Breast epithelium (tissue), 4 donors: ENCODE measurements at places on chromosomes 3 and 15.
A peak's percentile ranks its signal among the peaks of the same experiment; 100 is the strongest.

GRCh38 chr15:57525581-57525980, 66.1 kb upstream of the MYZAP start:
- H3K27ac ChIP-seq: no peak overlapping the region
- no peaks in the 10 kb centered on the region for H3K27me3 ChIP-seq
- no peak for DNase-seq
- no peaks in the 10 kb centered on the region for H3K36me3 ChIP-seq
- no peaks in the 10 kb centered on the region for H3K4me1 ChIP-seq
- H3K4me3 ChIP-seq: no peak overlapping the region

GRCh38 chr3:53230789-53231188, 25.0 kb downstream of the TKT start:
- H3K27ac ChIP-seq: no peak overlapping the region
- no peaks in the 10 kb centered on the region for H3K4me1 ChIP-seq
- DNase-seq: no peak

GRCh38 chr15:98397419-98397818, 250.9 kb upstream of the IGF1R start:
- H3K36me3 ChIP-seq: no peaks in the 10 kb centered on the region
- no peak for DNase-seq
- no peak overlapping the region for H3K27ac ChIP-seq
- H3K4me3 ChIP-seq: no peak overlapping the region
- no peaks in the 10 kb centered on the region for H3K27me3 ChIP-seq

DNA sequence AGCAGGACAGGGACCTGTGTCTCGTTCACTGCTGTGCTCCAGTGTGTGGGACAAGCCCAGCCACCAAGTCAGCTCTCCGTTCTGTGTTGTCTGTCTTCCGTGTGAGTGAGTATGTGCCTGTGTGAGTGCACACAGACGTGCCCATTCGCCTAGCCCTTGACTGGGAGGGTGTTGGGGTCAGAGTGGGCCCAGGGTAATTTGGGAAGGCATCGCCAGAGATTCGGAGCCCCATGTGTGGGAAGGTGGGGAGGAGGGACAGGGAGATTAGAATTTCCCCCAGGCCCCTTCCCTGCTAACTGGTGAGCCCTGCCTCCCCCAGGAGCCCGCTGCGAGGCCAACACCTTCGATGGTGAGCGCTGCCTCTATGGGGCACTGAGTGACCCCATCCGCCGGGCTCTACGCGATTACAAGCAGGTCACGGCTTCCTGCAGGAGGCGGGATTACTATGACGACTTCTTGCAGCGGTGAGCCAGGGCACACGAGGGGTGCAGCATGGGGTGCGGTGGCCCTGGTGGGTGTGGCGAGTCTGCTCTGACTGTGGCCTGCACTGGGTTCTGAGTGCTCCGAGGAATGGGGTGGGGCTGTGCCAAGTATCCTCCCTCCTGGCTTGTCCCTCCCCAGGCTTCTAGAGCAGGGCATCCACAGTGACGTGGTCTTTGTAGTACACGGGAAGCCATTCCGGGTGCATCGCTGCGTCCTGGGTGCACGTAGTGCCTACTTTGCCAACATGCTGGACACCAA, 3.1 kb downstream of the ABTB1 start:
- peak; percentile 42 for DNase-seq
- H3K4me1 ChIP-seq: no peaks in the 10 kb centered on the region
- no peak overlapping the region for H3K27ac ChIP-seq

- H3K27ac ChIP-seq: no peak overlapping the region
- H3K4me1 ChIP-seq: peaks cover 4% of the 10 kb centered on the region
- H3K27me3 ChIP-seq: no peaks in the 10 kb centered on the region
- no peaks in the 10 kb centered on the region for H3K36me3 ChIP-seq
- no peak overlapping the region for H3K4me3 ChIP-seq
Observed at GRCh38 chr15:99514306-99514705, 51.5 kb upstream of the MEF2A start.

DNA sequence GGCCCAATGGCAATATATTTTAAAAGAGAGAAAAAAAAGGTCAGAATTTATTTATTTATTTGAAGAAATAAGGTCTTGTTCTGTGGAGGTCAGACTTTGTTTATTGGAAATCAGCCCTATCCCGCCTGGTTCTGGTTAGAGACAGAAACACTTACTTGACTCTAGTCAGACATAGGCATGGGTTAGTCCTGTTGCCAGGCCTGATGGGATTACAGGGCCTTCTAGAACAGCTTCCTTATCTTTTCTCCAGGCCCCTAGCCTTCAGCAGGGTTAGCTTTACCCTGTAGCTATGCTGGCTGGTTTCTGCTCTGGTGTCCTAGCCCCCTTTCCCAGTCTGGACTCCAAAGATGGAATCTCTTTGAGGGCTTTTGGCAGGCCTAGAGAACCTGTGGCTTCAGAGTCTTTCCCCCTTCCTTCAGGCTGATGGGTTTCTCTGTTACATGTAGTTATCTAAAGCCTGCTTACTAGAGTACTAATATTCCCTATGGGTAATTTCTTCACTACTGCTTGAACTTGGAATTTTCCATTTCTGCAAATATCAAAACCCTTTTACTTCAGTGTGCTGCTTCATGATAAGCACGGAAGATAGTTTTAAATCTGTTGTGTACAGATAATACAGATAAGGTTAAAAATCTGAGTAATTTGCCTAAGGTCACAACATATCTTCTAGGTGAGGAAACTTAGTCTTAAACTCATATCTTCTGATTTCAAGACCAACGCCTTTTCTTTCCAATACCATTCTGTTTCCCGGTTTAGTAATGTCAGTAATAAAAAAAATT, 10.6 kb downstream of the IREB2 start:
- H3K4me1 ChIP-seq: no peaks in the 10 kb centered on the region
- no peaks in the 10 kb centered on the region for H3K27me3 ChIP-seq
- H3K4me3 ChIP-seq: no peak overlapping the region
- H3K27ac ChIP-seq: peak overlapping the region; percentile 10

DNA sequence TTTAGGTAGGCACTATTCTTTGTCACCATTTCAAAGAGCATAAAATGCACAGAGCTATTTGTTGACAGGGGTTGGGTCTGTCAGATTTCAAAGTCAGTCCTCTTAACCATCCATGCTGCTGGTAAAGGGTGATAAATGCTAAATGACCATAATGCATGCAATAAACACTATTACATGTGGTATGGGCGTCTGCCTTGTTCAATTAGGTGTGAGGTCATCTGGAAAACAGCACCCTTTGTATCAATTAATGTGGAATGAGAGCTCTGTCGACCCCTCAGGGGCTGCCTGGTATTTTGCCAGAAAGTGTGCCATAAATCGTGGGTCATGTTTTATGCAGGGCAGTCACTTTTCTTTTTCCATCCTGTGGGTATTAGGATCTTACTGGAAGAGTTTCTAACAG, 235.6 kb downstream of the SV2B start:
- H3K4me1 ChIP-seq: no peaks in the 10 kb centered on the region
- H3K4me3 ChIP-seq: no peak overlapping the region
- no peak for DNase-seq
- no peaks in the 10 kb centered on the region for H3K36me3 ChIP-seq

- H3K4me1 ChIP-seq: no peaks in the 10 kb centered on the region
- H3K27ac ChIP-seq: no peak overlapping the region
- no peaks in the 10 kb centered on the region for H3K27me3 ChIP-seq
- no peaks in the 10 kb centered on the region for H3K36me3 ChIP-seq
- no peak overlapping the region for H3K4me3 ChIP-seq
Observed at GRCh38 chr3:127940116-127940515, 25.1 kb downstream of the KBTBD12 start.

GRCh38 chr3:129619726-129620162, 13.3 kb upstream of the PLXND1 start:
- no peaks in the 10 kb centered on the region for H3K36me3 ChIP-seq
- no peaks in the 10 kb centered on the region for H3K4me1 ChIP-seq
- H3K27ac ChIP-seq: peak overlapping the region; percentile 13
- no peak for DNase-seq

- H3K36me3 ChIP-seq: no peaks in the 10 kb centered on the region
- no peak for DNase-seq
- H3K27ac ChIP-seq: no peak overlapping the region
- H3K4me3 ChIP-seq: no peak overlapping the region
Observed at GRCh38 chr3:106210923-106211322, 342.1 kb upstream of the CBLB start.

DNA sequence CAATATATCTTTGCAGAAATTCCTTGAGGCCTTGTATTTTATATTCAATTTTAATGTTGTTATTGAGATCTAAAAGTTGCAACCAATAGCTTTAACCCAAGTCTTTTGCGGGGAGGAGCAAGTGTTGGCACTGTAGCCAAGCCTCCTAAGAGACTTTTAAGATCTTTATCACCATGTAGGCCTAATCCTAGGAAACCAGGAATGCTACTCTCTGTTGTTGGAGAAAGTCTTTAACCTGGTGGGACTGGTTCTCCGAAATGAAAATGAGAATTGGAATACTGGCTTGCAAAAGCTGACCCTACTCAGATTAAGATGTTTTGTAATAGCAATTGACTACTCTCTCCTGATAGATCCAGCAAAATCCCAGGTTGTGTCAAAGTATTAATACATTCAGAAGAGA, 25.8 kb downstream of the SHC4 start:
- H3K27ac ChIP-seq: peak overlapping the region; percentile 30
- DNase-seq: no peak
- no peaks in the 10 kb centered on the region for H3K36me3 ChIP-seq
- H3K27me3 ChIP-seq: no peaks in the 10 kb centered on the region
- no peak overlapping the region for H3K4me3 ChIP-seq

- no peaks in the 10 kb centered on the region for H3K27me3 ChIP-seq
- no peaks in the 10 kb centered on the region for H3K36me3 ChIP-seq
- DNase-seq: no peak
- no peak overlapping the region for H3K27ac ChIP-seq
- no peak overlapping the region for H3K4me3 ChIP-seq
- H3K4me1 ChIP-seq: no peaks in the 10 kb centered on the region
Observed at GRCh38 chr3:43581343-43581742, 40.5 kb downstream of the ANO10 start.

DNA sequence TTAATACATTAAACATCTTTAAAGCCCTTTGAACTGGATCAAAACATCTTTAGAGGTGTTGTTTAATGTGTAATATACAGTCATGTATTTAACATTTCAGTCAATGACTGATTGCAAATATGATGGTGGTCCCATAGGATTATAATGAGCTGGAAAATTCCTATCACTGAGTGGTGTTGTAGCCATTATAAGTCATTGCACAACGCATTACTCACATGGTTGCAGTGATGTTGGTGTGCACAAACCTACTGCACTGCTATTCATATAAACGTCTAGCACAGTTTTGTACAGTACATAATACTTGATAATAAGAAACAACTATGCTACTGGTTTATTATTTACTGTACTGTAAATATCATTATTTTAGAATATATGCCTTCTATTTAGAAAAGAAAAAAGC, 75.6 kb downstream of the DTWD1 start:
- H3K4me3 ChIP-seq: no peak overlapping the region
- H3K4me1 ChIP-seq: no peaks in the 10 kb centered on the region
- DNase-seq: no peak
- H3K27ac ChIP-seq: no peak overlapping the region

- DNase-seq: no peak
- H3K4me1 ChIP-seq: no peaks in the 10 kb centered on the region
- no peaks in the 10 kb centered on the region for H3K36me3 ChIP-seq
- no peak overlapping the region for H3K4me3 ChIP-seq
- no peaks in the 10 kb centered on the region for H3K27me3 ChIP-seq
Observed at GRCh38 chr3:99505646-99506269, 132.6 kb upstream of the COL8A1 start.

GRCh38 chr3:57733790-57734189, 22.3 kb upstream of the SLMAP start:
- H3K4me3 ChIP-seq: no peak overlapping the region
- no peaks in the 10 kb centered on the region for H3K4me1 ChIP-seq
- no peak overlapping the region for H3K27ac ChIP-seq
- DNase-seq: no peak

DNA sequence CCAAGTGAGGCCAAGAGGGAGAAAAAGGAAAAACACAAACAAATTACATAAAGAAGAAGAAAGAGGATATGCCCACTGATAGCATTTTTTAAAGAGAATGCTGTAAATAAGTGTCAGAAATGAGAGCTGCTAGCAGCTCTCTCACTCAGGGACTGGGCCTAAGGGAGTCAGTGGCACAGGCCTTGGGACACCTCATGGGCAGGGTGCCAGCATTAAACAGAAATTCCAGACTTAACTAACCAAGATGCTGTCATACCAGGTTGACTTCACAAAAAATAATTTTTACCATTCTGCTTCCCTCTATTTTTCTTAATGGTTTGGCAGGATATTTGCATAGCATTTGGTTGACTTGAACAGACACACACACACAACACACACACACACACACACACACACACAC, 92.3 kb upstream of the ADAMTSL3 start:
- H3K27me3 ChIP-seq: no peaks in the 10 kb centered on the region
- H3K36me3 ChIP-seq: no peaks in the 10 kb centered on the region
- H3K27ac ChIP-seq: no peak overlapping the region
- H3K4me3 ChIP-seq: no peak overlapping the region
- no peak for DNase-seq

GRCh38 chr15:56992725-56993124, 74.3 kb downstream of the TCF12 start:
- H3K36me3 ChIP-seq: no peaks in the 10 kb centered on the region
- DNase-seq: no peak
- H3K27me3 ChIP-seq: no peaks in the 10 kb centered on the region
- peaks cover 7% of the 10 kb centered on the region for H3K4me1 ChIP-seq
- H3K4me3 ChIP-seq: no peak overlapping the region

GRCh38 chr3:151899996-151900395, 26.6 kb downstream of the SUCNR1 start:
- H3K27ac ChIP-seq: no peak overlapping the region
- H3K27me3 ChIP-seq: no peaks in the 10 kb centered on the region
- H3K36me3 ChIP-seq: no peaks in the 10 kb centered on the region
- H3K4me3 ChIP-seq: no peak overlapping the region
- no peak for DNase-seq

- H3K27ac ChIP-seq: no peak overlapping the region
- no peaks in the 10 kb centered on the region for H3K36me3 ChIP-seq
Observed at GRCh38 chr15:89346516-89347231, 12.1 kb upstream of the POLG start.

GRCh38 chr3:12750658-12751071, 8.4 kb downstream of the TMEM40 start:
- no peaks in the 10 kb centered on the region for H3K36me3 ChIP-seq
- H3K27me3 ChIP-seq: no peaks in the 10 kb centered on the region
- H3K4me3 ChIP-seq: no peak overlapping the region
- H3K4me1 ChIP-seq: no peaks in the 10 kb centered on the region

DNA sequence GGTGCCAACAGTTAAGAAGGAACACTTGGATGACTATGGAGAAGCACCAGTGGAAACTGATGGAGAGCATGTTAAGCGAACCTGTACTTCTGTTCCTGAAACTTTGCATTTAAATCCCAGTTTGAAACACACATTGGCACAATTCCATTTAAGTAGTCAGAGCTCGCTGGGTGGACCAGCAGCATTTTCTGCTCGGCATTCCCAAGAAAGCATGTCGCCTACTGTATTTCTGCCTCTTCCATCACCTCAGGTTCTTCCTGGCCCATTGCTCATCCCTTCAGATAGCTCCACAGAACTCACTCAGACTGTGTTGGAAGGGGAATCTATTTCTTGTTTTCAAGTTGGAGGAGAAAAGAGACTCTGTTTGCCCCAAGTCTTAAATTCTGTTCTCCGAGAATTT, 3.0 kb downstream of the SKIL start:
- H3K4me3 ChIP-seq: no peak overlapping the region
- H3K4me1 ChIP-seq: peaks cover 8% of the 10 kb centered on the region
- H3K27me3 ChIP-seq: no peaks in the 10 kb centered on the region

GRCh38 chr3:38133209-38133556, 3.7 kb downstream of the ACAA1 start:
- H3K4me3 ChIP-seq: no peak overlapping the region
- H3K27me3 ChIP-seq: no peaks in the 10 kb centered on the region
- H3K36me3 ChIP-seq: no peaks in the 10 kb centered on the region
- no peaks in the 10 kb centered on the region for H3K4me1 ChIP-seq
- no peak for DNase-seq
- peak overlapping the region; percentile 64 for H3K27ac ChIP-seq
